ENCODE measurements at places on chromosomes 1 and 21.

DNA sequence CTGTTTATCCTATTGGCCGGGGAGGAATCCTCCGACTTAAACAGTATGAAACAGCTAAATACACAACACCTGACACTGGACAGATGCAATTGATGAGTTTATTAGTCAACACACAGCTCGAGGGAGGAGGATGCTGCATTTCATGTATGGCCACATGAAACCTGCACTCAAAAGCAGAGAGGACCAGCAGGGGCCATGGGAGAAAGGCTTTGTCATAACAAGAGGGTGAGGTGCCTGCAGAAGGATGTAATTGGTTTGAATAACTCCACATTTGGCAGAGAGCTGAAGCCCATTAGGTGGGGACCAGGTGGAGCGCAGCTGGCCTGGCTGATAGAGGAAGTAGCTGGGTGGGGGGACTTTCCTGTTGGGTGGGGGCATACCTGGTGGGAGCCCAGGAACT, 599.1 kb downstream of the PTPRU start:
- no peak for DNase-seq

- peak; percentile 35 for DNase-seq
These were observed 21.4 kb downstream of the PRRC2C start for GRCh38 chr1:171506525-171507304.

- peak; percentile 99 for DNase-seq
These were observed 48.8 kb downstream of the LAMC2 start for GRCh38 chr1:183234660-183235476.

GRCh38 chr1:17795836-17796645, 40.9 kb downstream of the ACTL8 start:
- no peak for DNase-seq

All from fibroblast of the aortic adventitia (primary cell).